NCI-H510A (cell line): ENCODE measurements at places on chromosomes 12 and 14.

GRCh38 chr12:5587711-5588121, 155.8 kb downstream of the NTF3 start:
- no peak for DNase-seq

DNA sequence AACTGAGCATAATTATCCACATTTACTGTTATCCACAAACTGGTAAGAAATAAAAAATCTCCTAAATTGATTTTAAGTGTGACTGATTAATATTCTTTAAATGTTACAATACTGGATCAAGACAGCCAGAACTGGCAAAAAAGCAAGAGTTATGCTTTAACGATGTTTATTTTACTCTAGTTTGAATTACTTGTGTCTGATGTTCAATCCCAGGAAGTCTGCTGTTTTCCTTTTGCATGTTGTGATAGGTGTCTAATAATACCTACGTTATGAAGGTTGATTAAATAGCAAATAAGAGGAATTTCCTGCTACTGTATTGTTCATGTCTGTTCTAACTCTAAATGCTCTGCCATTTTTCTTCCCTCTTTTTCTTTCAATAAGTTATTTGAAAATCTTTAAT, 34.4 kb upstream of the OTOGL start:
- DNase-seq = no peak

DNA sequence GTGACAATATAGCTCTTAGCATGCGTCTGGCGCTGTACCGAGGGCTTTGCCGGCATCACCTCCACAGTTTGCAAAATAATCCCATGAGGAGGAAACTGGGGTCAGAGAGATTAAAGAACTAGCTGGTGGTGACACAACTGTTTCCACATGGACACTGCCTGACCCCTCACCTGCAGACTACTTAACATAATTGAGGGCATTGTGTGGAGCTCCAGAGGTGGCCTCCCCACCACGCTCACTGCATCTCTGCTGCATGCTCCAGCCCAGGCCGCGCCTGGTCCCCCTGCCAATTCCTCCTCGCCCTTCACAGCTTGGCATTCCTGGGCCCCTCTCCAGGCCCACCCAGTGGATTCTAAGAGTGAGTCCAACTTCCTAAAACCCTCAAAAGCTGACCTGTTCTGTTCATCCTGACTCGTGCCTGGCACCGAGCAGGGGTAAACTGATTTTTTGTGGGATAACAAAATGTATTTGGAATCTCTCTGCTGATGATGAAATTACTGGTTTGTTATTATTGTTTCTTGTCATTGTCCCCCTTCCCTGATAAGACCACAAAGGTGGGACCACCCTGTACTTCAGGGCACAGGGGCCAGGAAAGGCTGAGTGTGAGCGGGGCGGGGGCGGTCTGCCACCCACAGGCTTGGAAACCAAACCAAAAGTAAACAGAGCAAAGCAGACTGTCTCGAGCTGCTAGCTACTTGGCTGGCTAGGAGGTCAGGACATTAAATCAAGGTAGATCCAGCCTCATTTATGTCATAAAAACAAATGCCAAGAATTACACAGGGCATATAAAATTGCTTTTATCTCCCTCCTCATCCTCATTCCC, 40.6 kb downstream of the CHGA start:
- no peak for DNase-seq

DNA sequence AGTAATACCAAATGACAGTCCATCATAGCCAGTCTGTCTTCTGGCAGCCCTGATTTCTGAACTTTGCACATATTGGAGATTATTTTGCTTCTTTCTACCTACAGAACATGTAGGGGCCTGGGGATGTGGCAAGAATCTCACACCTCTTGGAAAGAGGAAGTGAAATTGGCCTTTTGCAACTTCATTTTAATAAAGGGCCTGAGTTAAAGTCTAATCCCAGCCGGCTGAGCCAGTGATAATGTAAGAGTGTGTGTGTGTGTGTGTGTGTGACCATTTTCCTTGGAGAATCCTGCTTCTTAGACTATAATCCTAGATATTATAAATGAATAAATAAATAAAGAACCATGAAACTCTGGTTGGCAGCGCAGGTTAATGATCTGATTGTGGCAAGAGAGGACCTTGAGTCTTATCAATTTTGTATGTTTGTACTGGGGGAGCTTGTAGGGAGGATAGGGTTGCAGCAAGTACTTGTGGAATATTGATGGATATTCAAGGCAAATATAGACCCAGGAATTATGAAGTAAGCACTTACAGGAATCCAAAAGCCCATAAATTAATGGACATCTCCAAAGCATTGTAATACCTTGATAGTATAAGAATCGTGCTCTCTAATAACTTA, 233.2 kb upstream of the AMIGO2 start:
- no peak for DNase-seq

GRCh38 chr14:60315196-60315990, 66.4 kb downstream of the PPM1A start:
- no peak for DNase-seq

- no peak for DNase-seq
Observed at GRCh38 chr12:108603743-108604142, 5.9 kb upstream of the TMEM119 start.

GRCh38 chr12:26971963-26972362, 33.7 kb downstream of the FGFR1OP2 start:
- DNase-seq = no peak

DNA sequence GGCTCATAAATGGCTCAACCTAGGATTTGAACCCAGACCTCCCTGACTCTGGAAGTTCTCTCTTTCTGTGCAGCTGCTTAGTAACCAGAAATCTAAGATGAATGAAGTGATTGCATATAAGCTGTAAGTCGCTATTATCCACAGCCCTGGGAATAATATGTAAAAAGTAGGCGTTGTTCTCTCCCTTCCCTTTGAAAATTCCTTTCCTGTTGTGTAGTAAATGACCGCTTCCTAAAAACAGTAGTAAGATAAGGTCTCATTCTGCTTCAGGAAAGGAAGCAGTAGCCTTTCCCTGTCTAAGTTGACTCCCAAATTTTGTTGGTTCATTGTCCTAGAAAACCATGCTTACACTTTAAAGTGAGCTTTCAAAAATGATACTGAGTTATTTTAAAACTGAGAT, 418.3 kb downstream of the EGLN3 start:
- DNase-seq = no peak

GRCh38 chr12:19846574-19846973, 407.3 kb downstream of the AEBP2 start:
- no peak for DNase-seq

DNA sequence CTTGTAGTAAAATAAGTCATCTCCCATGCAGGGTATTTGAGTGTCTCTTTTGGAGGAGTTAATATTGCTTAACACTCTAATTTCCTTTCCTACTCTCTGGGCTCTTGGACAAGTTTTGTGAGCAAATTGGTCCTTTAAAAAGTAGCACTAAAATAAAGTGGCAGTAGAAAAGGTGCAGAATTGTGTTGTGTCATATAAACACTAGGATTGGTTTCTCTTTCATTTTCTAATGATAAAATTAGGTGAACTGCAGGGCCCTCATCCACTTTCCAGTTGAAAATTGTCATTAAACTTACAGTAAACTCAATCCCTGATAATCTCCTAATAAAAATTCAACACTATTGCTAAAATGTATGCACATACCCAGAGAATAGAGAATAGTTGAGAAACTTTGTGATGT, 42.6 kb upstream of the REP15 start:
- DNase-seq = no peak
